Stimulated activated CD8-positive, alpha-beta memory T cell treated with anti-CD3 and anti-CD28 coated beads, Interleukin-2, amount 100 ng/mL, for 1 hour (primary cell): ENCODE measurements at places on chromosomes 2 and 18.

DNA sequence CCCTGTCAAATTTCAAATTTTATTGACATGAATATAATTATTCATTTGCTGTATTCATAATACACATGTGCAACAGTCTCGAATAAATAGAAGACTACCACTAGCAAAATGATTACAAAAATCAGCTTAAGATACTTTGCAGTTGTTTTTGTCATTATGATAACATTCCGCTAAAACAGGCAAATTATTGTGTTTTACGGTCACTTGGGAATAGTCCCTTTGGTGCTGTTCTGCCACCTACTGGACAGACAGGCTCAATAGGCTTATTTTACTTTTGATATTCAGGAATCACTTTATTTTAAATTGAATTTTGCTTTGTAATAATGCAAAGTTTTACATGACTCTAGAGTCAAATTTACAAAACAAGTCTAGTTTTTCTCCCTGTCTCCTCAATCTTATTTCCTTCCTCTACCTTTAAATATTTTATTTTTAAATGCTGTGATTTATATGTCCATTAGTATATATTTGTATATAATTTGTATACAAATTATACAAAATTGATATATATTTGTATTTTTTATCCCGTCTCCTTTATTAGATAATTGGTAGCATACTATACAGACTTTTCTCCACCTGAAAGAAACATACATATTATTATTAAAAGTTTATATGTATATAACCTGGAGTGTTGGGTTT lies 456.3 kb downstream of the DLGAP1 start:
- DNase-seq: no peak

- DNase-seq: no peak
These were observed 11.4 kb downstream of the ALPG start for GRCh38 chr2:232418056-232418455.

DNA sequence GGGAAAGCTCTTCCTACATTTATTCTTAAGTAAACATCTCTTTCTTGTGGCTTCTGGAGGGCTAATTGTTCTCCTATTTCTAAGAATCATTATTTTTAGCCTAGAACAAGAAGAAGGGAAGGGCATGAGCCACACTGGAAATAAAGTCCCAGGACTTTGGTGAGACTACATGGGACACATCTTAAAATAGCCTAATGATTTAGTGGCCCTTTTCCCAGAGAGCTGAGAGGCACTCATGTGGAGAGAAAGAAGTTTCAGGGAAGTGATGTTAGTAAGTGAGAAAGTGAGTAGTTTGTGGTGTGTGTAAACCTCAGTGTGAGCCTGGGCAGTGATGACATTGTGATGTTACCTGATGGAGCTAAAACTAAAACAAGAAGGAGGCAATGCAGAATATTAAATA lies 14.6 kb downstream of the ITGA4 start:
- DNase-seq: no peak

DNA sequence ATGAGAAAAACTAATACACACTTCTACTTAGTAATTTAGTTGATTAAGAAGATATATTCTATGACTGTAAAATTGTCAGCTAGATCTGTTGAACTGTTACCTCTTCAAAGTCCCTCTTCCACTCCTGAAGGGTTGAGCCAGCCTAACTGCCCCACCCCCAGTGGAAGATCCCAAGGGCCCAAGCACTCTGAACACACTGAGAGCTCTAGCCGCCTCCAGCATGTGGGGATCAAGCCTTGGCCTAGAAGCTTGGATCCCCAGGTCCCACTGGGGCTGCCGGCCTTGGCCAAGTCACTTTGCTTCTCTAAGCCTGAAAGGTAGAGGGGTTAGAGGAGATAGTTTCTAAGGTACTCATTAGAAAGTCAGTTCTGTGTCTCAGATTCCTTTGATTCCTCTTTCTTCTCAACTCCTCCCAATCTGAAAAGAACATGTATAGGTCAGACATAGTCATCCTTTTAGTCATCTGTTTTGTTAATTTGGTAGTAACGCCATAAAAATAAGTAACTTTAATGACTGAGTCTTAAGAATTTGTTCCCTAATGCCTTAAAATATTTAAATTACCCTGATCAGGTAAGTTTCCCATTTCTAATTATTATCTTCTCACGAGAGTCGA lies 5.6 kb downstream of the CPSF3 start:
- DNase-seq: no peak

DNA sequence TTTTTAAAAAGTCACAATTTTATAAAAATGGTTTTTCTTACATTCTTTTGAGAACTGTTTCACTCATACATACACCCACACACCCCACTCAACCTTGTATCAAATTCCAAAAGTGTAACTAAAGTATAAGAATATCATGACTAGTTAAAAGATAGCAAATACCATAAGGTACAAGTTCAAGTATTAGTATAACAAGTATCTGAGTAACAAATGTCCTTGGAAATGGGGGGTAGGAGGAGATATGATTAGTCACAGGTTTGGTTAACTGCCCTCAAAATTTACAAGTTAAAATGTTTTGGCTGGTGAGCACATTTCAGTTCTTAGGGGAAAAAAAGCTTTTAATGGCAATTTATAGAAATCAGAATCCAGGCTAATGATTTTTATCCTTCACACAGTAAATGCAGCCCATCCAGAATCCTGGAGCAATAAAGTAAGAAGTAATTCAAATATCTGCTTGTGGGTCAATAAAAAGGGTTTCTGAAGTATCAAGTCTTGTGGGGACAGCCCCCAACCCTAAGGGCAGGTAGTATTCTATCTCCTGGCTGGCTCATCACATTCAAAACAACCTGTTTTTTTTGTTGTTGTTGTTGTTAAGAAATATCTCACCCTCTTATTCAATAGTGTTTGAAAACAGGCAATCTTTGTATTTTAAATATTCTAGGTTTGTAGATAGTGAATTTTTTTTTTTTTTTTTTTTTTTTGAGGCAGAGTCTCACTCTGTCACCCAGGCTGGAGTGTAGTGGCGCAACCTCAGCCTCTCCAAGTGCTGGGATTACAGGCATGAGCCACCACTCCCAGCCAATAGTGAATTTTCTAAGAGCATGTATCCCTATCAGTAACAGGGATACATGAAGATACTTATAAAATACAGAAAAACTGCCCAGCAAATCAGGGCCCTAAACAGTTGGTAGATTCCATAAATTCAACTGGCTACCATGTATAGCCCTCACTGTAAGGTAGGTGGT lies 14.5 kb downstream of the IAH1 start:
- DNase-seq: no peak

DNA sequence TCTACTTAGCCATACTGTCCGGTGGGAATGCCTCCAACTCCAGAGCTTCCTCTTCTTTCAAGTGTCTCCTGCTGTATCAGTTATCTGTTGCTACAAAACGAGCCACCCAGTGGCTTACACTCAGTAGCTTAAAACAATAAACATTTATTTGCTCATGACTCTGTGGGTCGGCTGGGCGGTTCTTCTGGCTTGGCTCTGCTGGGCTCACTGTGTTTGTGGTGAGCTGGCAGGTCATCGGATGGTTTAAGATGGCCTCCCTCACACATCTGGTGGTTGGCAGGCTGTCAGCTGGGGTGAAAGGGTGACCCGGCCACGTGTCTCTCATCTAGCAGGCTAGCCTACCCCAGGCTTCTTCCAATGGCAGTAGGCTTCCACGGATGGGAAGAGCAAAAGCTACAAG lies 122.4 kb upstream of the SLC1A4 start:
- no peak for DNase-seq

- no peak for DNase-seq
These were observed 3.8 kb upstream of the ANKRD53 start for GRCh38 chr2:70974592-70974991.

DNA sequence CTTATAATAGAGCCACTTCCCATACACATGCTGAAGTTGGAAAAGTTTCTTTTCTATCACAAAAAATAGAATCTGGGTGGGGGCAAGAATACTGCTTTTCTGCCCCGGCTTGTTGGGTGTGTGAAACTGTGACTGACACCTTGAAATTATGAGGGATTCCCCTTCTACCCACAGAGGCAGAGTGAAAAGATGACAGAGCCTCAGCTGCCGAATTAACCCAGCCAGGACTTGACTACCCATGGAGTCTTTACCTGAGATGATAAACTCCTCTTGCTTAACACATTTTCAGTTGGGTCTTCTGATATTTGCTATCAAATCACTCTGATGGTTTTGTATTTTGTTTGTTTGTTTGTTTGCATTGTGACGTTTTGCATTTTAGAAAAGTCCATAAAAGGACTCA lies 66.0 kb upstream of the PMAIP1 start:
- no peak for DNase-seq

DNA sequence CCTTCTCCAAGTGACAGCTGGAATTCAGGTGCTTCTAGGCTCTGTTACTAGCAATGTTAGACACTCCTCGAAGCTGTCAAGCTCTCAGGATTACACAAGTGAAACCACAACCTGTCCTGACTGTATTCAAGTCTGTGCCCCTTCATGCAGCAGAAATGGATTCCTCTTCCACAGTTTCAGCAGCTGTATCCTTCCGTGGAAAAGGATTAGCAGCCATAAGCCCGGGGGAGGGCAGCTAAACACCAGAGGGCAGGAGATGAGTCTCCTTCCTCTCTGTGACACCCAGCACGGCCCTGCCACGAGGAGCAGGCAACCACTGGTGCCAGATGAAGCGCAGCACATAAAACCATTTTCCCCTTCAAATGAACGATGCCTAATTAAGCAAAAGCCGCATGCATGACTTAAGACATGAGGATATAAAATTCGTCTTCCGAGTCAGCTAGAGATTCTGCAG lies 1.2 kb downstream of the ST3GAL5 start:
- DNase-seq: peak; percentile 39

DNA sequence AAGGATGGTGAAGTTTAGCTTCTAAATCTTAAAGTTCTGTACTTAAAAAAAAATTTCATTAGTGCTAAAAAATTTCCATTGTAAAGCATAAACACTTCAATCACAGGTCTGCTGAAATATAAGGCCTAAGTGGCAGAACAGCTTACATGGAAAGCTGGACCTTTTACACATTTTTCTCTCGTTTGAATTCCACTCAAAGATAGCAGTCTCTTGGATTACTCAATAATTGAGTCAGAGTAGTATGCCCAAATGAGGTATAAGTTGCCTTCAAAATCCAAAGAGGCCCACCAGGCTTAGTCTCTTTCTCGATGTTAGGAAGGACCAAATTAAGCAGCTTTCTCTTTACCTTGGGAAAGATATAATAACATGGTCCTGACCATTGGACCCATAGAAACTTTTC lies 220.4 kb upstream of the CWC22 start:
- DNase-seq: no peak

- DNase-seq: no peak
These were observed 447.5 kb upstream of the FSIP2 start for GRCh38 chr2:185291035-185291647.

DNA sequence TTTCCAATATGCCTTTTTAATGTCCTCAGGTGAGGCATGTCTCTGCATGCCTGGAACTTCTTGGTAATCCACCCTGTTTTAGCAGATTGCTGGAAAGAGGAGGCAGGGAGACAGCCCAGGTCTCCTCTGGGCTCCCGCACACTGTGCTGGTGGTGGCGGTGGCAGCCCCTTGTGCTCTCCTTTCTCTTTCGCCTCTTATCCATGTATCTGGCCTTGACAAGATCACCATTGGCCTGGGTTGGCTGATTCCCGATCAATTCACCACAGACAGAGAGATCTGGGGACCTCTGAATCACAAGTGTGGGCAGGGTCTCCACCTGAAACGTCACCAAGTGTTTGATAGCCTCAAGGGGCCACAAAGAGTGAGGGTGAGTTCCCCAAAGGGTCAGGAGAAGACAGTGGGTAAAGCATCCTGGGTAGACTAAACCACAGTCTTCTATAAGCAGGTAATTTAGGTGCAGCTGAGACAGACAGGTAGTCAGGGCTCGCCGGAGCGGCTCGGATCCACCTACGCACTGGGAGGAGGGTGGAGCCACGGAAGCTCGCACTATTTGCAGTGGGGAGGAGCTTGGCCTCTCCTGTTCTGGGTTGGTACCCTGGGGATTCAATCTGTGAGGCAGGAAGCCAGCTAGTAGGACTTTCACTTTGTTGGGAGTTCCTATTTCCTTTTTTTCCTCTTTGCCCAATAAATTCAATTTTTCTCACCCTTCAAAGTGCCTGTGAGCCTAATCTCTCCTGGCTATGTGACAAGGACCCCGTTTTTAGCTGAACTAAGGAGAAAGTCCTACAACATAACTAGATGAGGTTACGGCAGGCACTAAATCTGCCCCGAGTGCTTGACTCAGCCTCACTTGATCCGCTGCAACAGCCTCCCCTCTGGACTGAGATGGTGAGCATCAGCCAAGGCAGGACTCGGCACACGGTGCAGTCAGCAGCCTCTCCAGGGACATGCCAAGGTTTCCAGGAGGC lies 57.6 kb downstream of the SLC4A3 start:
- peak; percentile 6 for DNase-seq

DNA sequence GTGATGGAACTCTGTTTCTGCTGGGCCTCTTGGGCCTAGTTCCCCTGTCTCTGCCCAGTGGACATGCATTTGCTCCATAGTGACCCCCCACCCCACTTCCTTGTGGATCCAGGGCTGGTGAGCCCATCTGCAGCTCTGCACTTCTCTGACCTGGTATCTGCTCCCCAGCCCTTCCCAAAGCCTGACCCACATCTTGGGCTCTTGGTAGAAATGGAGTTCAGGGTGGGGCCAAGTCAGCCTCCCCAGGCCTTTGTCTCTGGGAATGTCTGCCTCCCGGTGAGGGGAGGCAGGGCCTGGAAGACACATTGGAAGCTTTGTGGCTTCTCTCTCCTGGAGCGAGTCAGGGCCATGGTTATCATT lies 6.3 kb upstream of the TRAF3IP1 start:
- no peak for DNase-seq

DNA sequence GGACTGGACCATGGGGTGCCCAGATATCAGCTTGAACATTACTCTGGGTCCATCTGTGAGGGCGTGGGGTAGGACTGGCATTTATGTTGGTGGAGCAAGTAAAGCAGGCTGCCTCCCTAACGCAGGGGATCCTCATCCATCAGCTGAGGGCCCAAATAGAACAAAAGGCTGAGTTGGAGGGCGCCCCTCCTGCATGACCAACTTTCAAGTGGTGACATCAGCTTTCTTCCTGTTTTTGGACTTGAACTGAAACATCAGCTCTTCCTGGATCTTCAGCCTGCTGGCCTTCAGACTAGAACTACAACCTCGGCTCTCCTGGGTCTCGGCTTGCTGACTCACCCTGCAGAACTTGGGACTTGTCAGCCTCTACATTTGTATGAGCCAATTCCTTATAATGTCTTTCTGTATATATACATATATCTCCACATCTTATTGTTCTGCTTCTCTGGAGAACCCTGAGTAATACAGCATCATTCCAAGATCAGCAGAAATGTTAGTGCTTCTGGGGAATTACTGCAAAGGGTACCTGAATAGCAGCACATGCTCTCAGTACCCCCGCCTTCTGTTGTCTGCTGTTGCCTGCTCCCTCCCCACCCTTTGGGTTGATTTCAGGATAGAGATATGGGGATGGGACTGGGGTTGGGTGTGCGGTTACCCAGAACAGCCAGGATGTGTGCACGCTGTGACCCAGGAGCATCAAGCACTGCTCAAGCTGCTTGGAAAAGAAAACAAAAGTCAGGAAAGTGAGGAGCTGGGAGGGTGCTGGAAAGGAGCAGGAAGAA lies 20.0 kb downstream of the TMEM127 start:
- no peak for DNase-seq

- no peak for DNase-seq
These were observed 131.5 kb upstream of the MEIS1 start for GRCh38 chr2:66303471-66303870.

GRCh38 chr2:66899109-66899508 lies 464.2 kb downstream of the MEIS1 start:
- no peak for DNase-seq

GRCh38 chr2:88754585-88755320 lies 63.3 kb downstream of the RPIA start:
- no peak for DNase-seq

GRCh38 chr2:222418739-222419138 lies 5.6 kb upstream of the SGPP2 start:
- DNase-seq: no peak
